ENCODE measurements at places on chromosomes 4 and X.
A peak's percentile ranks its signal among the peaks of the same experiment; 100 is the strongest.

- DNase-seq, result no peak
Measured at GRCh38 chrX:50471390-50471789, 765 bp upstream of the DGKK start.

DNA sequence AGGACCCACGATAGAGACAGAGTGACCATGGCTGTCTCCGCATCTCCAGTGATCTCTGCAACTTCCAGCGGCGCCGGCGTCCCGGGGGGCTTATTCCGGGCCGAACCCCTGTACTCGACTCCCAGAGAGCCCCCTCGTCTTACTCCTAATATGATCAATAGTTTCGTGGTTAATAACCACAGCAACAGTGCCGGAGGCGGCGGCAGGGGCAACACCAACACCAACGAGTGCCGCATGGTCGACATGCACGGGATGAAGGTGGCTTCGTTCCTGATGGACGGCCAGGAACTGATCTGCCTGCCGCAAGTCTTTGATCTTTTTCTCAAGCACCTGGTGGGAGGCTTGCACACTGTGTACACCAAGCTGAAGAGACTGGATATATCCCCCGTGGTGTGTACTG lies 343 bp downstream of the DACH2 start:
- DNase-seq, result no peak

- DNase-seq, result no peak
Measured at GRCh38 chr4:147129687-147130086, 184.0 kb upstream of the TTC29 start.

- no peak for DNase-seq
Measured at GRCh38 chr4:83926950-83927349, 391.0 kb downstream of the GPAT3 start.

DNA sequence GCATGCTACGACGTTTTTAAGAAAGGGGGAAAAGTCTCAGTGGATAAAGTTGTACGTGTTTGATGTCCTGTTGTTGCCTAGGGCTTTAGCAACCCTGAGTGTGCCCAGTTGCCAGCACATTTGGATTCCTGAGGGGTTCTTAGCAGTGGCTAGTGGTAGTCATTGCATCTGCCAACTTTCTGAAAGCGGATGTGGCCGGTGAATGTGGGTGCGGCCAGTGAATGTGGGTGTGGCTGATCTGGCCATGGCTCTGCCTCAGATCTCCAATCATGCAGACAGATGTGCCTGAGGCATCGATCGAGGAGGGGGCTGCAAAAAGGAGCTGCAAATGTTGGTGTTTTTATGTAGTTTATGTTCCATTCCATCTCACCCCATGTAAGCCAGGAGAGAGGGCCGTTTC lies 41.5 kb upstream of the FAT1 start:
- no peak for DNase-seq

GRCh38 chr4:178595500-178596138 lies 1153.4 kb upstream of the AGA start:
- DNase-seq, result no peak

GRCh38 chr4:119048446-119048845 lies 87.2 kb upstream of the MYOZ2 start:
- no peak for DNase-seq

- no peak for DNase-seq
Measured at GRCh38 chr4:165364452-165365080, 14.2 kb upstream of the CPE start.

GRCh38 chrX:6226596-6227452 lies 1.8 kb downstream of the NLGN4X start:
- DNase-seq, result no peak

- peak; percentile 47 for DNase-seq
Measured at GRCh38 chr4:147683188-147683591, 773 bp downstream of the PRMT9 start.

DNA sequence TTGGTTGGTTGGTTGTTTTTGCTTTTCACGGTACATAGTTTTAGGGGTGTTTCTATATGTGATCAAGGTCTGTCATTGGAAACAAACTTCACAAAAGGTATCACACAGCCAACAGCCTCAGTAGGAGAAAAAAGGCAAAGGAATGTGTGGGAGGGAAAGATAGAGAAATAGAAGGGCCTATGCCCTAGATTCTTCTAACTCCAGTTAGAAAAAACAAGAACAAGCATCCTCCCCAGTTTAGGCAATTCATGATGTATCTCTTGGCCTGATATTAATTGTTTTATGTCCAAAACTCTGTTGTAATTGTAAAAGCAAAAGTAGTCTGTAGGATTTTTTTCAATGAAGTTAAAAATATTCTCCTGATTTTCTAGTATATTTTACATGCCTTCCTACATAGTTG lies 192.4 kb upstream of the EDNRA start:
- DNase-seq, result no peak

GRCh38 chr4:182062458-182062857 lies 180.7 kb upstream of the TENM3 start:
- no peak for DNase-seq

- DNase-seq, result no peak
Measured at GRCh38 chrX:107562482-107562881, 65.8 kb upstream of the PRPS1 start.

- DNase-seq, result no peak
Measured at GRCh38 chrX:133608406-133608805, 193.1 kb upstream of the GPC4 start.

DNA sequence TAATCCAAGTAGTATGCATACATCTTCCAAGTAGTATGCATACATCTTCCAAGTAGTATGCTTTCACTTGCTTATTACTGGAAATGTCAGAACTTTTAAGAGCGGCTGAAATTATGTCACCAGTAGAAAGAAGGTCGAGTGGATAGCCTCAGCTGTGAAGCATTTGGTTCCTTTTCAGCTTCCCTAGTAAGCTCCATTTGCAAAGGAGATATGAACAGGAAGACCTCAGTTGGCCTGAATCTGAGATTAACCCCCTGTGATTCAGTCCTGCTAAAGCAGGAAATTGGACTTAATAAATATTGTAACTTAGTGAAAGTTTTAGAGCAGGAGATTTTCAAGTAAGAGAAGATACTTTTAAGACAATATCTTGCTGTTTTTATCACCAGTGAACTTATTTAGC lies 48.1 kb downstream of the PCDH7 start:
- DNase-seq, result no peak

DNA sequence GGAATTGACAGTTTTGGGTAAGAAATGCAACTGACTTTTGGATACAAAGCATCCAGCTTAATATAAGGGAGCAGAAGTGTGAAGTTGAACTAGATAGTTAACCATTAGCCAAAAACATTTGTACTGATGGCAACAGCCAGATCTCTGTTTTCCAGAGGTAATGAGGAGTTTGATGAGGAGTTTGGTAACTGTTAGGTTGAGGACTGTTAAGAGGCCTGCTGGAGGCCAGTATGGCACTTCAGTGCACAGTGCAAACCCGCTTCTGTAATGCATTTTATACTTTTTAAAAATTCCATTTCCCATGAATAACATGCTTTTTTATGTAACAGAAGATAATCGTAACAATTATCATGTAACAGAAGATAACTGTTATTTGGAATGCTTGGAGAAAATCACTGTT lies 30.0 kb downstream of the CDKL5 start:
- no peak for DNase-seq

DNA sequence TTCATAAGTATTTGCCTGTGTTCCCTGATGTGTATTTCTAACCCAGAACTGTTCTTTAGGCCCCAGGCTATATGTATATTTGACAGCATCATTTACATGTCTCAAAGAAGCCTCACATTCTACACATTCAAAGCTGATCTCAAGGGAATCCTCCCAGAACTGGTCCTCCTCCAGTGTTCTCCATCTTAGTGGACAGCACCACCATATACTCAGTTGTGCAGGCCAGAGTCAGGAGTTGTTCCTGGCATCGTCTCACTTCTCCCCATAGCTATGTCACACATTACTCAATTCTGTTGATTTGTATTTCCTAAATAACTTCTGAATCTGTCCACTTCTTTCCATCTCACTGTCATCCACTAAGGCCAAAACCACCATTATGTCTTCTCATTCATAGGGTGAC lies 82.8 kb upstream of the TRPC3 start:
- no peak for DNase-seq

- DNase-seq, result no peak
Measured at GRCh38 chr4:39235696-39236095, 53.4 kb downstream of the WDR19 start.

DNA sequence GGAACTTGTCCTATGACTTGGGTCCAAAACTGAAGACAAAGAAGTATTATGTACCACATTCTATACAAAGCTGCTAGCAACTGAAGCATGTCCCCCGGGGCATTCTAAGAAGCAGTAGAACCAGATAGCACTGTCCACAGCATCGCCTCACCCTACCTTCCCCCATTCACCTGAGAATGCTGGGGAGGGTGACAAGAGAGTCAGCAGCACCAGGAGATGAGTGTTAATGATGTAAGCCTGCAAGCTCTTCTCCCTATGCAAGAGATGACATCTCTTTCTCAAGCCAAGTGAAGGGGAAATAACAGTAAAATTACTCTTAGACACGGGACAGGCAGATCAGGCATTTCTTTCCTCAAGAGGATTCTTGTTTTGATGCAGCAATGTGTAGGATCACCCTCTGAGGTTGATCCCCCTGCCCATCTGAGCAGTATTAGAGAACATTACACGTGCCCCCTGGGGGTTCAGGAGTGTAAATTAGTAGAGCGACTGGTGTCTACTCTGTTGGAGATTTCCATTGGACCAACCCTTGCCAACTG lies 13.9 kb upstream of the TLR1 start:
- DNase-seq, result no peak

- DNase-seq, result peak; percentile 44
Measured at GRCh38 chrX:74931214-74931613, 6.0 kb upstream of the NEXMIF start.

GRCh38 chr4:25370242-25370641 lies 6.8 kb upstream of the ANAPC4 start:
- no peak for DNase-seq

GRCh38 chrX:87338510-87338909 lies 179.1 kb upstream of the KLHL4 start:
- DNase-seq, result peak; percentile 81

- no peak for DNase-seq
Measured at GRCh38 chr4:124449881-124450280, 262.7 kb downstream of the ANKRD50 start.

- DNase-seq, result no peak
Measured at GRCh38 chr4:153616006-153616555, 68.0 kb upstream of the TLR2 start.

- no peak for DNase-seq
Measured at GRCh38 chr4:53840643-53841042, 223.8 kb downstream of the CHIC2 start.

DNA sequence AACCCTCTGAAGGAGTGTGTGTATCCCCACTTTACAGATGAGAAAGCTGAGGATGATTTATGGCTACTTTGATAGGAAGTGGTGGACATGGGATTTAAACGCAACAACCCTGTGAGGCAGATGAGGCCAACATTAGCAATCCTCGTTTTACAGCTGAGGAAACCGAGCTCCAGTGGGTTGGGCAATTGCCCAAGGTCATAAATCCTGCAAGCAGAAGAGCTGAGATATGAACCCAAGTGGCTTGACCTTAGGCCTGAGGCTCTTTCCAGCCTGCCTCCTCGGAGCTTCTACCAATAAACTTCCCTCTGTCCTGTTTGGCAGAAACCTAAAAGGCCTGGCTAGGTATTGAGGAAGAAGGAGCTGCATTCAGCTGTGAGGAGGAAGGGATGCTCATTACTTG lies 185.5 kb upstream of the RBPJ start:
- DNase-seq, result no peak

- DNase-seq, result no peak
Measured at GRCh38 chrX:9678215-9678965, 87.3 kb downstream of the GPR143 start.

- no peak for DNase-seq
Measured at GRCh38 chr4:105607876-105608275, 55.5 kb downstream of the ARHGEF38 start.

DNA sequence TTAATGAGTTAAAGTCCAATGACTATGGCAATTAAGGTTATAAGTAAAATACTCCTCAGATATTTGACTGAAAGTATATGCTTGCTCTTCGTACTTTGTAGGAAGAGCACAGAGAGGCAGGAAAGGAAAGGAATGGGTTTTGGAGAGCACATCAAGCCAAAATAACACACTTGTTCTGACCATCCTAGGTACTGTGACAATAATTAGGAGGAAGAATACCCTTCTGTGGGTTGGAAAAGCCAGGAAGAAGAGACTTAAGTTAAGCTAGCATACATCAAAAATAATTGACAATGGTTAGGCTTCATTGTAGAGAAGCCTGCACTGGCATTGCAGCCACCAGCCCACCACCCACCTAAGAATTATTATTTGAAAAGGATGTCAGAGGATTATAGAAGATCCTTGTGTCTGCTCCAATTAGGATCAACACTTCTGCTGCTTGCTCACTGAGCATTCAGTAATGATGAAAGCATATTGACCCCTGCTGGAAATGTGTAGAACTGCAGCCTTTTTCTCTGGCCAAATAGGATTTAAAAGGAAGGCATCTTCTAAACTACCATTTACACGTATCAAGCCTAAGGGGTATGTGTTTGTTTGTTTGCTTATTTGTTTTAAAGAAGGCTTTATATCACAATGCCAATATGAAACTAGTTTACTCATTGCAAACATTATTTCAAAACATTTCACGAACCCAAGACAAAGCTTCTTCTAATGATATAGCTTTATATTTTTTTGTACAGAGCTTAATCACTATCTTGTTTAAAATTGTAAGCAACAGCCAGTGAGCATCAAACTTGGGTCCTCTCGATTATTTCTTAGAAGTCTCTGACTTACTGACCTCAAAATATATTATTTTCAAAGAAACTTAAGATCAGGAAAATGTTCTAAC lies 286.2 kb upstream of the TET2 start:
- DNase-seq, result peak; percentile 78

GRCh38 chrX:86845101-86845500 lies 672.5 kb upstream of the KLHL4 start:
- no peak for DNase-seq

- DNase-seq, result no peak
Measured at GRCh38 chr4:32226204-32226603, 1506.0 kb downstream of the PCDH7 start.

DNA sequence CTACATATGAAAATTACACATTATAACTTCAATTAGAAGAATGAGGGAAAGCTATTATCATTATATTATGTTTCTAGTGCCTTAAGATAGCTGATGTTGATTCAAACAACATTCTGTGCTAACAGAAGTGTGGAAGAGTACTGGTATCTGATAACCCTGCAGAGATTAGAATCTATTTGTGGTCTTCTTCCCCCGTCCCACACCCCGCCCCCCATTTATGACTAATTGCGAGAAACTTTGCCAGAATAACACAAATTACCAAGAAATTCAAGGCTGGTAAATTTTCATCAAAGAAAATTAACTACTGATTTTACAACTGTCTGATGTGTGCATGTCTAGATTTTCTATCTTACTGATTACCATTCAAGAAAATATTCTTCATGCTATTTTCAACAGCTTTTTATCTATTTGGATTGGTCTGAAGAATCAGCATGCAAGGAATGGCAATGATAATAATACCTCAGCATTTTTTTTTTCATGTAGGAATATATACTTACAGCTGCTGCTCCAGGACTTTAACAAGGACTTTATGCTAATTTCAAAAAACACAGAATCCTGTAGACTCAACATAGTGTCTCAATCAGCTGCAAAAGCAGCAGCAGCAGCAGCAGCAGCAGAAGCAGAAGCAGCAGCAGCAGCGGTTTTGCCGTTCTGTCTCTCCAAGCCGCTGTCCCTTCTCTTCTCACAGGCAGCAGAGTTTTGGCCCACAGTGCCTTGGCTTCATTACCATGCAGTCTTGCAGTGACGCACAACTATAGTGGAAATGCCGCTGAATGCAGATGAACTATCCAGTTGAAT lies 126.7 kb downstream of the FRYL start:
- peak; percentile 41 for DNase-seq

- no peak for DNase-seq
Measured at GRCh38 chr4:14916554-14917297, 85.6 kb upstream of the CPEB2 start.

- no peak for DNase-seq
Measured at GRCh38 chr4:2761035-2761923, 5.1 kb upstream of the TNIP2 start.
